ENCODE measurements at places on chromosomes 16 and 17.

DNA sequence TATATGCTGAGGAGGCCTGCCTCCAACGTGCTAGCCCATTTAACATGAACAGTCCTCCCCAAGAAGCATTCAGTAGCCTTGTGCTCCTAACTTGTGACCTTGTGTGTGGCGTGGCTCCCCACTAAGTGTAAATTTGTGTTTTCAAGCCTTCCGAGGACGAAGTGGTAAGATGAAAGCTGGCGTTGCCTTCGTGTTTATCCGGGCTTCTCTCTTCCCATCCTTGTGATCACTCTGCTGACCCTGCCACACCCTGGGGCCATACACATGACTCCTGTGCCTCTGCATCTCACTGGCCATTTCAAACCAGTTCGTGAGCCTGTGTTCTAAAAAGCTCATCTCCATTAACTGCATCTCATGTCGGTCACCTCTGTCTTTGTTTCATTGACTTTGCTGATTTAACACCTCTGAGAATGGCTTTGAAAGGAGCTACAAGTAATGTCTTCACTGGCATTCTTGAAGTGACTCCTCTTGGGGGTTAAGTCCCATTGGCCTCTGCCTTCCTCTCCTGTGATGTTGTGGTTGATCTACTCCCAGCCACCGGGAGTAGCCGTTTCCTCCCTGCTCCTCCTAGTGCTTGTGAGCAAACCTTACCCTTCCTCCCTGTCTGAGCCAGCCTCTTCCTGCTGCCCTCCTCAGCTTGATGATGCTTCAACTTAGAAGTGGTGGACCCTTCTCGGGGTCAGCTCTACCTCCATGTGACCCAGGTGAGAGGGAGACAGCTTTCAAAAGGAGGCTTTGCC, 27.4 kb upstream of the NAGLU start:
- DNase-seq = no peak

DNA sequence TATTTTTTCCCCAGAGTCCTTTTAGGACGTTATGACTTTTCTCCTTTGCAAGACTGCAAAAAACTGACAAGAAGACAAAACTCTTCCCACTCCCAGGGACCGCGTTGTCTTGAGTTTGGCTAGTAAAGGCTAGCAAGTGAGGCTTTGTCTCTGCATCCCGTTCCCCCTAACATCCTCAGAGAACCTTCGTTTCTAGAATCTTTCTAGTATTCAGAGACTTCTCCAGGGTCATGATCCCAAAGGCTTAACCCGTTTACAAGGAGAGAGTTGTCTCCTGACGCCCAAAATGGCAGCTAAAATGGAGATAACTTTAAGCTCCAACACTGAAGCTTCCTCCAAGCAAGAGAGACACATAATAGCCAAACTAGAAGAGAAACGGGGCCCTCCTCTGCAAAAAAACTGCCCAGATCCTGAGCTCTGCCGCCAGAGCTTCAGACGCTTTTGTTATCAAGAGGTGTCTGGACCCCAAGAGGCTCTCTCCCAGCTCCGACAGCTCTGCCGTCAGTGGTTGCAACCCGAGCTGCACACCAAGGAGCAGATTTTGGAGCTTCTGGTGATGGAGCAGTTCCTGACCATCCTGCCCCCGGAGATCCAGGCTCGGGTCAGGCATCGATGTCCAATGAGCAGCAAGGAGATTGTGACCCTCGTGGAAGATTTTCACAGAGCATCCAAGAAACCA, 843 bp downstream of the ZNF174 start:
- no peak for DNase-seq

- DNase-seq = no peak
These were observed 47.2 kb downstream of the PDPK1 start for GRCh38 chr16:2584729-2585650.

- no peak for DNase-seq
These were observed 17.0 kb downstream of the LSM12 start for GRCh38 chr17:44049294-44050060.

DNA sequence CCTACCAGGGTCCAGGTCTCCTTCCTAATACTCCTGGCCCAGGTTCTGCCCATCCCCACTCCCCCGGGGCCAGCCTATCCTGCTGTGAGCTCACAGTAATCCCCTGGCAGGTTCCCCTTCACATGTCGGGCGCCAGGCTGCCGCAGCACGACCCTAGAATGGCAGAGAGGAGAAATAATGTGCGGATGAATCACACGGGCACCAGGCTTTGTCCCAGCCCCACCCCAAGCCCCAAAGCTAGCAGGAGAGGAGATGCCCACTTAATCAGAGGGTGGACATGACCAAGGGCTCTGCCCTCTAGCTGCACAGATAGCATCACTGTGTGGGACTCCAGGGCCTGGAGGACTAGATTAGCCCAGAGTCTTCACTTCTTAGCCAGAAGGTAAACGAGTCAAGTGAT, 39.5 kb downstream of the ST3GAL2 start:
- DNase-seq = no peak

DNA sequence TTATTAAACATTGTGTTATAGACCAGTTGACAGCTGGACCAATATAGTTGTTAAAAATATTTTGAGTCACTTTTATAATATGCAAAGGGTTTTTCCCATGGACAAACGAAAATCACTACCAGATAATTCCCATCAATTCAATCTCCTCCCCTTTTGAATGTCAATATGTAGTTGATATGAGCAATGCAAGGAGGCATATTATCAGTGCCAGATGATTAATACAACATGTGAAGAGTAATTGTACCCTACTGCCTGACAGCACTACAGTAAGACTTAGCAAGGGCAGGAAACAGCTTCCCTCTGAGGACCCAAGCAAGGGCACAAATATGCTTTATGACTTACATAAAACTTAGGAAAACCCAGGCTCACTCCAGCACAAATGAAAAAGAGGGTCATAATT, 17.3 kb downstream of the KANSL1 start:
- no peak for DNase-seq

Measured in stimulated activated CD4-positive, alpha-beta T cell treated with anti-CD3 and anti-CD28 coated beads, TNF-alpha, amount 100 ng/mL, for 48 hours (primary cell).